ENCODE measurements at places on chromosomes 13 and 19.

- DNase-seq: no peak
Measured at GRCh38 chr13:71714802-71715375, 152.1 kb downstream of the DACH1 start.

DNA sequence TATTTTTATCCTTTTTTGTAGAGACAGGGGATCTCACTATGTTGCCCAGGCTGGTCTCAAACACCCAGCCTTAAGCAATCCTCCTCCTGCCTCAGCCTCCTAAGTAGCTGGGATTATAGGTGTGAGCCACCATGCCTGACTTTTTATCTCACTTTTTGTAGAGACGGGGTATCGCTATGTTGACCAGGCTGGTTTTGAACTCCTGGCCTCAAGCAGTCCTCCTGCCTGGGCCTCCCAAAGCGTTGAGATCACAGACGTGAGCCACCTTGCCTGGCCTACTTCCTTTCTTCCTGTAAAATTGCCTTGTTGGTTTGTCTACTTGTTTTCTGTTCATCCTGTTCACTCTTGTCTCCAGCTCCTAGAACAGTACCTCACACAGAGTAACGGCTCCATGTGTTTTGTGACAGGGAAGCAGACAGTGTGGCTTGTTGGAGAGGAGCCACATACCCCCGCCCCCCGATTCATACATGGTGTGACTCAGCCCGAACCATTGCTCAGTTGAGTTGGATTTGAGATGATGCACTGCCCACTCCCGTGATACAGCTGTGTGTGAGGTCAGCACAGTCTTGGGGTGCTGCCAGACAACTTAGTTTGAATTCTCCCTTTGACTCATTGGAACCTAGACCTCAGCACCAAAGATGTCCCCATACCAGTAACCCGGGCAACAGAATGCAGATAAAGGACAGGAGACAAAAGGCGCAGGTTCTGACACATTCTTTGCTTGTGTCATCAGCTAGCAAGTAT is 34.2 kb downstream of the GPR42 start:
- peak; percentile 91 for DNase-seq

DNA sequence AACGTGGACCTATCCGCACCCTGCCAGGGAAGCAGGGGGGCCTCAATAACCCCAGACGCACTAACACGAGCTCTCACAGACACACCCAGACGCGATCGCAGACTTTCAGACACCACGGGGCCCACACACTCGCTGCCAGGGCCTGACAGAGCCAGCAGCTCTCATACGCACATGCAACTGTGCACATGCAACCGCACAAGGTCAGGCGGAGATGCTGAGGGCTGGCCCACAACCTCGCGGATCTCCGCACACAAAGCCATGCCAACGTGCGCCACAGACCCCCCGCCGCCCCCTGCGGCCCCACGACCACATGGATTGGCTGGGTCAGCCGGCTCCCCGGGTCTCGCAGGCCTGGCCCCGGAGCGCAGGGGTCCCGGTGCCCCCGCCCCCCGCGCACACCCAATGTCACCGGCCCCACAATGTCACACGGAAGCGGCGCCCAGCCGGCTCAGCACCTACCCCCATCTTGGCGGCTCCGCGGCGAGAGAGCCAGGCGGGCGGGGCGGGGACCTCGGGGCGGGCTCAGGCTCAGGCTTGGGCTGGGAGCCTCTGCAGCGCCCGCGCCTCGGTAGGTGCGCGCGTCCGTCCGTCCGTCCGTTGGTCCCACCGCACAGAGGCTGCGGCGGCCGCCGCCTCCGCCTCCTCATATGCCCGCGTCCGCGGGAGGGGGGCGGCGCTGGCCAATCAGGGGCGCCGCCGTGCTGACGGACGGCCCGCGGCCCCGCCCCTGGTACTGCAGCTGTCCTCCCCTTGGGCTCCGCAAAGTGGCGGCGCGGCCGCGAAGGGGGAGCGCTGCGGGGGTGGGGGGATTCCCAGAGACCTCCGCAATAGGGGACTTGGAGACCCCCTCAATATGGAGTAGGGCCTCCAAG is at the start of gene ATP1A3:
Gene ATP1A3 (minus strand): TSS at position 619 of the 872 bp plus-strand sequence. CDS start 154 bp downstream, at position 465.
- DNase-seq: peak; percentile 60

DNA sequence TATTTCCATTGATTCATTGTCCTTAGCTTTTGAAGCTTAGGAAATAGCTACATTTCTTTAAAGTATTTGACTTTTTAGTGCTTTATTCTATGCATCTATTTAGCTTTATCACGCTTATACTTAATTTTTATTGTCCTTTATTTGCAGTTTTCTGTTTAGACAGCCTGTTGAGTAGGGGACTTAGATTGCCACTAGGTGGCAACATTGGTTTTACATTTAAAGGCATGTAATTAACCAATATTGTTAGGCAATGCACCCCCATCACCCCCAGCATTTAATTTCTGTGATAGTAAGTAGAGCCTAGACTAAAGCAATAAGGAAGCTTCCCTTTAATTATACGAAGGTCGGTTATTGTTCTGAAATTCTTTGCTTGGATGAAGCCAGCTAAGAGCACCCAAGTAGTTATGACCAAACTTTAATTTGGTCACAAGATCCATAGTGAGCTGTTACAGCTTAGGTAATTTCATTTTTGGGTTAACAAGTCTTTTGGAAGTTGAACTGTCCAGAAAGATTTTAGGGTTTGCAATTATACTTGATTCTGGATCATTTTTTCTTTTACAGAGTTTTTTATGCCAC is 36.5 kb downstream of the B3GLCT start:
- peak; percentile 37 for DNase-seq

- DNase-seq: no peak
Measured at GRCh38 chr13:32585550-32586079, 637 bp upstream of the PDS5B start.

DNA sequence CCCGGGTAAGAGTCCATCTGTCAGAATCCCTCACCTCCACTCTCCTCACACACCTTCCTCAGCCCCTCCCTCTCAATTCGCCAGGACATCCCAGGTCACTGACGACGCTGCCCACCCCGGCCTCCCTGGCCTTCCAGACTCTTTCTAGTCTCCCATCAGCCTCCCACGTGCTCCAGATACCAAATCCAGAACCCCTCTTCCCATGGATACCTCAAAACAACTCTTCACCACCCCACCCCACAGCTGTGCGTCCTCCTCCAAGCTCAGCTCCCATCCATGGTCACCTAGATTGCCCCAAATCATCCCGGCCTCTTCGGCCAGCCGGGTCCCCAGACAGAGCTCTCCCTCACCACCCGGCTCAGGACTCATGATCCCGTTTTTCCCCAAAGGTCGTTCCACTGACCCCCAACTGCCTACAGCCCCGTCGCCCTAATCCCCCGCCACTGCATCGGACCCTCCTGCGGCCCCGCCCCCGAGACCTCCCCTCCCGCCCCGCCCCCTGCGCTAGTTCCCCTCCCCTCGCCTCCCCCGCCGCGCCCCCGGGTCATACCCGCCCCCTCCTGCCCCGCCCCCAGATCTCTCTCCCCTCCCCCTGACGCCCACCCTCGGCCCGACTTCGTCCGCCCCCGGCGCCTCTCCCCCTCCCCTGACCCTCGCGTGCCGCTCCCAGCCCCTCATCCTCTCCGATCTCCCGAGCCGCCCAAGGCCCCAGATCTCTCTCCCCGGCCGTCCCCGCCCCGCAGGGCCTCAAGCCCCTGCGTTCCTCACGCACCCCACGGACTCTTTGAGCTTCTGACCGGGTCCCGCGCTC is 546 bp downstream of the UBXN6 start:
- peak; percentile 64 for DNase-seq

DNA sequence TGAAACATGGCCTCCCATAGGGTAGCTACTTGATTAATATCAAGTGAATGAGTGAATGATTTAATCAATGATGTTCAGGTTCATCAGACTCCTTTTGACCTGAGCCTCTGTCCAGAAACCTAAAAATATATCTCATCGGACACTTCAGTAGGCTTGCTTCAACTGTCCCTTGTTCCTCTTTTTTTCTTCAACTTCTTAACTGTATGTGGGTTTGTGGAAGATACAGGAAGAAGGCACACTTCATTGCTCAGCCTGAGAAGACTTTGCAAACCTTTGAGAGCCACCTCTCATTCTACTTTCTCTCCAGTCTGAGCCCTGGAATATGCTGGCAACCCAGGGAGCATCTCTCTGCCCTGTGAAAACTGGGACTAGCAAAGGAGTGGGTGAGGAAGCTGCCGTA is 557.0 kb downstream of the FGF9 start:
- no peak for DNase-seq

DNA sequence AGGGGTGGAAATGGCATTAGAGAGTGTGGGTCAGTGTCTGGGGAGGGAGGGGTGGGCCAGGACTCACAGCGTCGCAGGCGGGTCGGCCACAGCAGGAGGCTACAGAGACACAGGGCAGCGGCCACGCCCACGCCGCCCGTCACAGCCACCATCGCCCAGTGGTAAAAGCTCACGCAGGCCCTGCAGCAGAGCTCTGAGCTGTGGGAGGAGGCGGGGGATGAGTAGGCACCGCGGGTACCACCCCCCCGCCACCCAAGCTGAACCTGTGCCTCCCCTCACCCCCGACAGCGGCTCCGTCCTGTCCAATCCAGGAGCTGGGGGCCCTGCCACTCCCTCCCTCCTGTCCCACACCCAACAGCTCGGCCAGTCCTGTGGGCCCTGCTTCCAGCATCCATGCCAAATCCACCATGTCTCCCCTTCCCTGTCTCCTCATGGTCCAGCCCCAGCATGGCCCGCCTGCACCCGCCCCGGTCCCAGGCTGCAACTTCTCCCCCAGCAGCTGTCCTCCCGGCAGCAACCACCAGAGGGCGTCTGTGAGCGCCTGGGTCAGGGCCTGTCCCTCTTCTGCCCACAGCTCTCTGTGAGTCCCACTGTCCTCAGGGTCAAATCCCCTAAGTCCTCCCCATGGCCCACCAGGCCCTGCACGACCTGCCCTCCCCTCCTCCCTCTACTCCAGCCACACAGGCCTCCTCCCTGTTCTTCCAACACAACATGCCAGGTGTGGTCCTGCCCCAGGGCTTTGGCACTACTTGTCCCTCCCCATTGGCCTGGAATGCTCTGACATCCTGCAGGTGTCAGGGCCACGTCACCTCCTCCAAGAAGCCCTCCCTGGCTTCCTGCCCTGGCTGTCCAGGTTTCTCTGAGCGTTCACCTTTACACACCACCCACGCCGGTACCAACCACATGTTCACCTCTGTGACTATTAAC is 6.0 kb downstream of the TEKTIP1 start:
- DNase-seq: peak; percentile 58

DNA sequence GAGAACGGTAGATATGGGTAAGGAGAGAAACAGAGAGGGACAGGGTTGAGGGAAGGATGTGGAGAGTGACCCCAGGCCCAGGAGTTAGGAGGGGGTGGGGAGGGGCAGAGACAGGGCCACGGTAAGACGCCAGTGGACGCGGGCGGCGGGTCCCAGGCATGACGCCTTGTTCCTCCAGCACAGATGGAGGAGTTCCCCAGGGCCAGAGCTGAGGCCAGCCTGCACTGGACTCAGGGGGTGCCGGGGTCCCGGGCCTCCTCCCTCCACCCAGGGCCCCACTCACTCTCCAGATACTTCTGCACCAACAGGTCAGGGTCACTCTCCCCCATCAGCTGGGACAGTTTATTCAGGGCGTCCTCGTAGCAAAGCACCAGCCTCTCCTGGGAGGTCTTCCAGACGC is 22.0 kb upstream of the EMP3 start:
- no peak for DNase-seq

DNA sequence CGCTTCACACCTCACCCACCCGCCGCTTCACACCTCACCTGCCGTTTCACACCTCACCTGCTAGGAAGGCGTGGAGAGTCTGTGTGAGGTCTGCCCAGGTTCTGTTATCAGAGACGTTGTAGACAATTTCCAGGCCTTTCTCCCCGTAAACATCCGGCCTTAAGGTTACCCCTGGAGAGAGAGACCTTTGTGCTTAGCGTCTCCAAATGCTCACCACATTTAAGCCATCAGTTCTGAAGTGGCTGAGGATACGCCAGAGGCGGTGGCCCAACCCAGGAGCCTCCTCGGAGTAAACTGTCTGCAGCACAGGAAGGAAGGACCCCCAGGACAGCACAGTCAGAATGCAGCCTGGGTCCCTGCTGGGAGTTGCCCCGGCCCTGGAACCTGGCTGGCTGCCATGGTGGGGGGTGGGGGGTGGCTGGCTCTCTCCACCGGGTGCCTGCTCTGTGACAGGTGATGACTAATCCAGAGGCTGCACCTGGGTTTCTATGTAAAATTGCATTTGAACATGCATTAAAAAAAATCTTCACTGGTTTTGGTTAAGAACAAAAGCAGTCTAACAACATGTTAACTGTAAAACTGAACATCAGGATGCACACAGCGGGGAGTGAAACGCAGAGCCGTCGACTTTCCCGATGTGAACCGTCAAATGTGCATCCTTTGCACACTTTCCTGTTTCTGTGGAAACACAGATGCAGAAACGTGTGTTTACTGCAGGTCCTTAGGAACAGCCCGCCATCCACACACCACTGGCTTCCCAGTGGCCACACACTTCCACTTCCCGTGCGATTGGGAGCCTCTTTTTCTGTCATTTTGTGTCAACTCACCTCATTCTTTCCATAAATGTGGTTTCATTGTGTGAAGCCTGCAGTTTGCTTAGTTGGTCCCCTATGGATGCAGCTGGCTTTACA is 4.5 kb downstream of the ATP4B start:
- no peak for DNase-seq

DNA sequence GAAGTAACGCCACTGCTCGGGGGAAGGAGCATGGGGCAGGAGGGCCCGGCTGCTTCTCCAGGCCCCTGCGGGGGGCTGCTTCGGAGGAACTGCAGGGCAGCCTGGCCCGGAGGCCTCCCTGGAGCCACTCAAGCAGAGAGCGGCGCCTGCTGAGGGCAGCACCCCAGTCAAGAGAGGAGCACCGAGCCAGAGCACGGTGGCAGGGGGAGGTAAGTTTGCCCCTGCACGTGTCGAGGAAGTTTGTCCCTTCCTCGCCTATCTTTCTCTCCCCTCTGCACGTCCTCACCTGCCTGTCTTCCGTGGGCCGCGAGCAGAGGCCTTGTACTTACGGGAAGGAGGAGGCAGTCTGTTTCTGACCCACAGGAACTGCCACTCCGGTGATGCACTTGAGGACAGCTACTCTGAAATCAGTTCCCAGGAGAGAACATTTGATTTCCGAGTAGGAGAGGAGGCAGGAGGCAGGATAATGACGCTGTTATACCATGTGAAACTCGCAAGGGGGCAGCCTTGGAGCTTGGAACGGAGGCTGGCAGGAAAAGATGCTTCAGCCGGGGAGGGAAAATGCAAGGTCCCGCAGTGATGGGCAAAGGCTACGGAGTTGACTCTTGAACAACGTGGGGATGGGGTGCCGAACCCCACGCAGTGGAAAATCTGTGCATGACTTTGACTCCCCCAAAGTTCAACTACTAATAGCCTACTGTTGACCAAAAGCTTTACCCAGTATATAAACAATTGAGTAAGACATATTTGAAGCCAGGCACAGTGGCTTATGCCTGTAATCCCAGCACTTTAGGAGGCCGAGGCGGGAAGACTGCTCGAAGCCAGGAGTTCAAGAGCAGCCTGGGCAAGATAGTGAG is 5.0 kb downstream of the FFAR1 start:
- peak; percentile 68 for DNase-seq

- no peak for DNase-seq
Measured at GRCh38 chr13:47621931-47622330, 379.1 kb downstream of the SUCLA2 start.

- DNase-seq: no peak
Measured at GRCh38 chr19:53864308-53864836, 3.3 kb upstream of the MYADM start.

Data from EL (cell line).